ENCODE measurements at places on chromosomes 12 and 14.

DNA sequence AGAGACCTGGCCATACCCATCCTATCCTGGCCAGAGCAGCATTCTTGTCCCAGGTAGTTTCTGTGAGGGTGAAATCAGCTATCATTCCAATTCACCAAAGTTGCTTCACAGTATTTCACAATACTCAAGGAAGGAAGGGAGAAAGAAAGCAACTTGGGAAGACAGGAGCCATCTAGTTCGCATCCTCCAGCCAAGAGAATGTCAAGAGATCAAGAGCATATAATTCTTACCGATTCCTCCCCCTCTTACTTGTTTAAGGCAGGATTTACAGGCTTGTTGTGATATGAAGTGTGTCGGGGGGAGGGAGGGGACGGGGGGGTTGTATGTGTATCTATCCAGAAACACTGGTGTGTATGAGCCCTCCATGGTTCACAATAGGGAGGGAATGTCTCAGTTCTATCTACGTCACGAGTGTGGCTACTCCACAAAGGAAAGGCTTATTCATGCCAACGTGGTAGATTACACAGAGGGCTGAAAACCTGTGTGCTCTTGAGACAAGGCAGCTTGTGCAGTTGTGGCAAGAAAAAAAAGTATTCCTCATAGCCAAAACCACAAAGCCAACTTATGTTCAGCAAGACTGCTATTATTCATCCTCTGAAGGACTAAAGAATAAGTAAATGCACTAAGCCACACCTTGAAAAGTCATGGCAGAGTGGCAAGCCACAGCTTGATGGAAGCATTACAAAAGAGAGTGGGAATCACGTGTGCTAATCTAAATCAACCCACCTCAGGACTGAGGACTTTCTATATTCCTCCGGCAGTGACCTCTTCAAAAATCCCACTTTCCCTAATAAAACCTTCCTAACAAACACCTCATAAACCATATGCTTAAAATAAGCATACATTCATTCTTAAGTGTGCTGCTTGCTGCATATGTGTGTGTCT, 35.0 kb downstream of the CORO1C start:
- DNase-seq, result no peak

DNA sequence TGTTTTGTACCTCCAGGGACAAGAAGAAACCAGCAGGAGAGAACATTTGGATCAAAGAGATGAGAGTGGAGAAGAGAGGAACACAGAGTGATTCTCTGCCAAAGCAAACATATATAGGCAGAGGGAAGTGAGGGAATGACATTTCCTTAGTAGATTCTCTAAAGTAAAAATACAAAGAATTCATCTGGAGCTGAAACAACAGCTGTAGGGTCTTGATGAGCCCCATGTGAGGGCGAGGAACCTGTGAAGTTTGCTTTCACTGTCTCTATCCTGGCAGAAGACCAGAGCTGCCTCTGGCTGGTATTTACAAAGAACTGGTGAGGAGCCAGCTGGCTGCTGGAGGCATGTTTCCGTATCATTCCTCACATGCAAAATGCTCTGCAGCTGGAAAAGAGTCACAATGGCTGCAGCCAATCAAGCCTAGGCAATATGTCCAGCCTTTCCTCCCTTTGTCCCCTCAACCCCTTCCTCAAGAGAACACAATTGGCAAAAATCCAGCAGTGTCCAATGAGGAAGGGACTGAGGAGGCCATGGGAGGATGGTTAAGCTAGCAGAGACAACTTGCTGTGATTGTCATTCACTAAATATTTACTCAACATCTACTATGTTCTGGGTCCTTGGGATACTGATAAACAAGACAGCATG, 122.5 kb downstream of the PHLDA1 start:
- DNase-seq, result no peak

DNA sequence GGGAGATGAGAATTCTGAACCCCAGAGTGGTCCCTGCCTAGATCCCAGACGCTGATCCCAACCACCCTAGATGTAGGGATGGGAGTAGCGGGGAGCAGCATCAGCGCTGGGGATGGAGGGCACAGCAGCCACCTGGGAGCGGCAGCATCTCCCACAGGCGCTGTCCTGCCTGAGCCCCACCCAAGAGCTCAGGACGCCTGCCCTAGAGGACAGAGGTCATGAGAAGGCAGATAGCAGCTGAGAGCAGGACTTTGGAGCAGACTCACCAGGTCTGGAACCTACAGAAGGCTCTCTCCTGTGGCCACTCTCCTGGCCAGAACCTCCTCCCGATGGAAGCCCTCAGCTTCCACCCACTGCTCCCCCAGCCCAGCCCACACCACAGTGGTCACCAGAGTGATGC, 7.2 kb downstream of the CCDC85C start:
- no peak for DNase-seq

- DNase-seq, result peak; percentile 33
Observed at GRCh38 chr12:123388177-123388950, 4.4 kb downstream of the KMT5A start.

DNA sequence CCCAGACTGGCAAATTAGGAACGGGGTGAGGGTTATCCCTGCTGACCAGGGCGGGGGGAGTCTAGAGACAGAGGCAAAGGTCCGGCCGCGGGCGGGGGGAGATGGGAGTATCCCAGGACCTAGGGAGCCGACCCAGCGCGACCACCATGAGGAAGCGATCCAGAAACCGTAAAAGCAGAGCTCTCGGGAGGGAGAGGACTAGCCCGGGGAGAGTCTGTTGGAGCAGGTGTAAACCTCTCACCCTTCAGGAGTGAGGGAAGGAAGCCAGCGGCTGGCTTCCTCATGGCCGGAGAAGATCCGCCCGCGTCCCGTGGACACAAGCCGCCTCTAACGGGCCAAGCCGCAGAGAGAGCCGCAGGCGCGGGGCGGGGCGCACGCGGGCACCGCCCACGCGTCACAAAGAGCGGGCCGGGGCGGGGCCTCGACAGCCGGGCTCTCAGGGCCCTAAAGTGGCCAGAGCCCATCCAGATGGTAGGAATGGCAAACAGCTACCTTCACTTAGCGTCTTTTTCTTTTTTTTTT, at the start of gene ACRBP:
ACRBP (minus strand) TSS at position 350 of the 522 bp plus-strand sequence; CDS start at position 284, 66 bp downstream.
- DNase-seq, result no peak

DNA sequence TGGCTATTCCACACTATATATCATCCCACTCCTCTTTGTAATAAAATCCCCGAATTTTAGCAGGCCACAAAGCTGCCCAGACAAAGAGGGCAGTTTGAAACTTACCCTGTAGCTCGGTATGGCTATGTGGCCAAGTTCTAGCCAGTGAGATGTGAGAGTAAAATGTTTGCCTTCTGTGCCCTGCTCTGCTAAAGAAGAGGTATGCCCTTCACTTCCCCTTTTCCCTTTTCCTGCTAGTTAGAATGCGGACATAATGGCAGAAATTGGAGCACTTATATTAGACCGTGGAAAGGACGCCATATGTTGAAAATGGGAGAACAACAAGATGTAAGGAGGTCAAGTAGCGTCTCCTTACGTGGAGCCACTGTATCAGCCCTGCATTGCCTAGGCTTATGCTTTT, 11.5 kb upstream of the CCDC91 start:
- DNase-seq, result no peak

DNA sequence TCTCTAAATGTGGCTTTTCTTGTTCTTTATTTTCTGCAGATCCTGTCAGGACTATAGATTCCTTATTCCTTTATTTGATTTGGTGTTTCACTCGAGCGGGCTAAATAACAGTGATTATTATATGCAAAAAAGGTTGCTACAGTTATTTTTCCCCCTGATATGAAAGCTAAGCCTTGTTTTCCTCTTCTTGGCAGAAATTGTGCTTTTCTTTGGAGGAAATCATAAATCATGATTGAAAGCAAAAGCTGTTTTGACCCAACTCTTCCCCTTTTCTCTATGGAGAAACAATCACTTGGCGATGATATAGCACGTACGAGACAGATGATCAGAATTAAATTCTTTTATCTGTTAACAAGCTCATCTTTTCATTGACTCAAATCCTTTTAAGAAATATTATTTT, 31.4 kb downstream of the PPFIBP1 start:
- no peak for DNase-seq

GRCh38 chr14:56995010-56995409, 184.7 kb upstream of the OTX2 start:
- no peak for DNase-seq

All from stimulated activated CD8-positive, alpha-beta memory T cell treated with anti-CD3 and anti-CD28 coated beads, Interleukin-4, amount 100 ng/mL, for 4 hours (primary cell).